ENCODE measurements at places on chromosomes 6 and 20. TPM values are rescaled to one million over a fixed set of nuclear protein-coding genes. Genes with fewer than 3 reads are reported as not detected.

The LZTS3 gene
- total RNA-seq = 16.6 TPM

The PAX1 gene
- total RNA-seq = not detected

The DNAH8 gene
- under 0.01 TPM for total RNA-seq

DNA sequence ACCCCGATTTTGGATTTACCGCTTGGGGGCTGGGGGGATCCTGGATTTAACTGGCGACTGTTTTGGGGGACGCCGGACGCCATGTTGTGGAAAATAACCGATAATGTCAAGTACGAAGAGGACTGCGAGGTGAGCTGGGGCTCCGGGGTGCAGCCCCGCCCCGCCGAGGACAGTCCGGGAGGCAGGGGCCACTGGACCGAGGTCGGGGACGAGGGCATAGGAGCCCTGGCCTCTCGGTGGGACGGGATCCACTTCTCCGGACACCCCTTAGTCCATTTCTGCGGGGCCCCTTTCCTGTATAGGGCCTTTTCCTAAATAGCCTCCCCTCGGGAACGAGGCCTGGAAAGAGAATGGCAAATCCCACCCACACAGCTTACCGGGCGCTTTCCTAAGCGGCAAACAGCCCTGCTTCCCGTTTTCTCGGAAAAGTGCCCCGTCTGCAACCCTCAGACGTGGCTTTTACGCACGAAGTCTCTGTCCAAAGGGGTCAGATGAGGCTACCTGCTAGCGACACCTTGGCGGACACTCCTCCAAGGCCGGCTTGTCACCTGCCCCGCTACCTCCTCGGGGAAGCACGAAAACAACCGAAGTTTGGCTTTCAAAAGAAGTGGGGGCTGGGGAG is 469 bp downstream of the TFAP2C start:
- no peaks in the 10 kb centered on the region for H3K36me3 ChIP-seq
- peaks cover 7% of the 10 kb centered on the region for H3K4me1 ChIP-seq
- no peak for DNase-seq
- H3K27ac ChIP-seq = no peak overlapping the region
- no peaks in the 10 kb centered on the region for H3K27me3 ChIP-seq
- peak overlapping the region; percentile 30 for H3K4me3 ChIP-seq

- no peak overlapping the region for H3K4me3 ChIP-seq
- no peaks in the 10 kb centered on the region for H3K36me3 ChIP-seq
- no peak overlapping the region for H3K27ac ChIP-seq
- DNase-seq = no peak
- no peaks in the 10 kb centered on the region for H3K27me3 ChIP-seq
- peaks cover 3% of the 10 kb centered on the region for H3K4me1 ChIP-seq
Observed at GRCh38 chr20:45886590-45887345, 654 bp downstream of the SPATA25 start.

DNA sequence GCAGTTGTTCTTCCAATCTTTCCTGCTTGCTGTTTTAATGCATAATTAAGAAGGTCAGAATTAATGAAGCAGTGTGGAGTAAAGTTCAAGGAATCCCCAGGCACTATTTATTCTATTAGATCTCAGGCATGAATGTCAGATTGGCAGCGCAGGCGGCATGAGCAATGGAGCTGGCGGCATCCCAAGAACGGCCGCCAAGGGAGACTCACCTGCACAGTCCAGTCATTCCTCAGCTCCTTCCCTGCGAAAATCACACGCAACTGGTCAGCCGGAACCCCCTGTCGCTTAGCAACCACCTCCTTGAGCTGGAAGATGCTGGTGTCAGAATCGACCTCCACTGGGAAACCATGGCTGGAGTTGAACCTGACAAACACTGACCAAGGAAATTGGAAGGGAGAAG is 284.5 kb downstream of the PRKN start:
- H3K27ac ChIP-seq = no peak overlapping the region
- DNase-seq = no peak
- H3K27me3 ChIP-seq = no peaks in the 10 kb centered on the region
- no peaks in the 10 kb centered on the region for H3K36me3 ChIP-seq

DNA sequence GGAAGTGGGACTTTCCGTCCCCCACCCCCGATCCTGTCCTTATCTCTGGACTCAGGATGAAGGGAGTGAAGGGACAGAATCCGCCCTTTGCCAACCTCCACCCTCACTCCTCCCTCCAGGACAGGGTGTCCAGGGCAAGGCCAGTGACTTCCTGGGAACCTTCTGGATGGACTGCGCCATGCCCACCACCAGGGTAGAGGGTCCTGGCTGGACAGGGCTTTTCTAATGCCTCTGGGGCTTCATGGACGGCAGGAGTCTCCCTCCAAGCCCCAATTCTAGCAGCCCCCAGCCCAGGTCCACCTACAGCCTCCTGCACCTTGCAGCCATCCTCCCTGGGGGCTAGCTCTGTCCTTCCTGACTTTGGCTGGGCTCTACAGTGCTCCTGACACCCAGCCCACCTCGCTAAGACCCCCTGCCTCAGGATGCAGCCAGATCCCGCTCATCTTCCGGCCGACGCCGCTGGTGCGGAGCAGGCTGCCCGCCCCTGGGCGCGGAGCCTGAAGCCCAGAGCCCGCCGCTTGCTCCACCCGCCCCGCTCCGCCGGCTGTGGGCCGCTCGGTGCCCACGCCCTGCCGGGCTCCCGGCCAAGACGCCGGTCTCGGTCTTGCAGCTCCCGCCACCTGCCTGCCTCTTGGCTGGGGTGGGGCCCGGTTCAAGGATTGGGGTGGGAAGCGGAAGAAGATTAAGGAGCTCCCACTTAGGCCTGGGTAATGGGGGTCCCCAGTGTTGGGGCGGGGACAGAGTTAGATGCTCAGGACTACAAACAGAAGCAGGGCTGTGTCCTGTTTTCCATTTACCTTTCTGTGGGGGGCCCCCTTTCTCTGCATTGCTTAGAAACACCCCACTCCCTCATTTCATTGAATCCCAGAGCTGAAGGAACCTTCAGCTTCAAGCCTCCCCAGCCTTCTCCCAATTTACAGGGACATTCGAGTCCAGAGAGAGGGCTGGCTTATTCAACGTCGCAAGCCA is 72.8 kb downstream of the MDGA1 start:
- DNase-seq = no peak
- H3K27ac ChIP-seq = no peak overlapping the region
- H3K4me1 ChIP-seq = no peaks in the 10 kb centered on the region
- H3K4me3 ChIP-seq = no peak overlapping the region
- H3K27me3 ChIP-seq = no peaks in the 10 kb centered on the region

DNA sequence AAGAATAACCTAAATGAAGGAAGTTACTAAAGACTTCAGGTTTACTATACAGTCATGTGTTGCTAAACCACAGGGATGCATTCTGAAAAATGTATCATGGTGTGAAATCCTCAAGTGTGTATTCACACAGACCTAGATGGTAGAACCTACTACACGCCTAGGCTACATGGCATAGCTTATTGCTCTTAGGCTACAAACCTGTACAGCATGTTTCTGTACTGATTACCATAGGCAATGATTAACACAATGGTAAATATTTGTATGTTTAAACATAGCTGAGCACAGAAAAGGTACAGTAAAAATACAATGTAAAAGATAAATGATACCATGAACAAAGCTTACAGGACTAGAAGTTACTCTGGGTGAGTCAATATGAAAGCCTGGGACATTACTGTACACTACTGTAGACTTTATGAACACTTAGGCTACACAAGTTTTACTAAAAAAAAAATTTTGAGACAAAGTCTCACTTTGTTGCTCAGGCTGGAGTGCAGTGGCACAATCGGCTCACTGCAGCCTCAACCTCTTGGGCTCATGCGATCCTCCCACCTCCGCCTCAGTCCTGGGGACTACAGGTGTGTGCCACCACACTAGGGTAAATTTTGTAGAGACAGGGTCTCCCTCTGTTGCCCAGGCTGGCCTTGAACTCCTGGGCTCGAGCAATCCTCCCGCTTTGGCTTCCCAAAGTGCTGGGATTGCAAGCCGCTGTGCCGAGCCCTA is 36.0 kb downstream of the ADNP start:
- no peaks in the 10 kb centered on the region for H3K4me1 ChIP-seq
- no peak overlapping the region for H3K27ac ChIP-seq
- DNase-seq = no peak
- no peaks in the 10 kb centered on the region for H3K27me3 ChIP-seq

DNA sequence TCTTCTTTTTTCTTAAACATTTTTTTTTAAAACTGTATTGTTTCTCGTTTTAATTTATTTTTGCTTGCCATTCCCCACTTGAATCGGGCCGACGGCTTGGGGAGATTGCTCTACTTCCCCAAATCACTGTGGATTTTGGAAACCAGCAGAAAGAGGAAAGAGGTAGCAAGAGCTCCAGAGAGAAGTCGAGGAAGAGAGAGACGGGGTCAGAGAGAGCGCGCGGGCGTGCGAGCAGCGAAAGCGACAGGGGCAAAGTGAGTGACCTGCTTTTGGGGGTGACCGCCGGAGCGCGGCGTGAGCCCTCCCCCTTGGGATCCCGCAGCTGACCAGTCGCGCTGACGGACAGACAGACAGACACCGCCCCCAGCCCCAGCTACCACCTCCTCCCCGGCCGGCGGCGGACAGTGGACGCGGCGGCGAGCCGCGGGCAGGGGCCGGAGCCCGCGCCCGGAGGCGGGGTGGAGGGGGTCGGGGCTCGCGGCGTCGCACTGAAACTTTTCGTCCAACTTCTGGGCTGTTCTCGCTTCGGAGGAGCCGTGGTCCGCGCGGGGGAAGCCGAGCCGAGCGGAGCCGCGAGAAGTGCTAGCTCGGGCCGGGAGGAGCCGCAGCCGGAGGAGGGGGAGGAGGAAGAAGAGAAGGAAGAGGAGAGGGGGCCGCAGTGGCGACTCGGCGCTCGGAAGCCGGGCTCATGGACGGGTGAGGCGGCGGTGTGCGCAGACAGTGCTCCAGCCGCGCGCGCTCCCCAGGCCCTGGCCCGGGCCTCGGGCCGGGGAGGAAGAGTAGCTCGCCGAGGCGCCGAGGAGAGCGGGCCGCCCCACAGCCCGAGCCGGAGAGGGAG is 580 bp downstream of the VEGFA start:
- H3K4me1 ChIP-seq = peaks cover 19% of the 10 kb centered on the region
- no peaks in the 10 kb centered on the region for H3K27me3 ChIP-seq
- H3K36me3 ChIP-seq = no peaks in the 10 kb centered on the region
- DNase-seq = peak; percentile 45

DNA sequence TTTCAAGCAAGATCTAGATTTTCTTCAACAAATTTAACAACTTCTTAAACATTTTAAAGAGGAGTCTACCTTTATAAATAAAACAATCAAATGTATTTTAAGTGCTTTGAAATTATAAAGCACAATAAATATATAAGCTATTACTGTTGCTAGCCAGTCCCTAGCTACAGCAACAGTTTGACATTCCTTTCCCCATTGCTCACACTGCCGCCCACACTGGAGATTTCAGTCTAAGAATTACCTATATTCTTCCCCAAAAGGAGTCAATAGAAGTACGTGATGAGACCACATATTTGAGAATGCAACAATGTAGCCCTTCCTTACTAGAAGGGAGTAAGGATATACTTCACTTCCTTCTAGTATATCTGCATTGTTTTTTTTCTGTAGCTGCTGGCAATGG is 65.3 kb upstream of the RNF146 start:
- no peak for DNase-seq
- no peaks in the 10 kb centered on the region for H3K36me3 ChIP-seq
- H3K27me3 ChIP-seq = no peaks in the 10 kb centered on the region

- DNase-seq = no peak
- no peak overlapping the region for H3K27ac ChIP-seq
- no peaks in the 10 kb centered on the region for H3K36me3 ChIP-seq
- no peaks in the 10 kb centered on the region for H3K27me3 ChIP-seq
- no peak overlapping the region for H3K4me3 ChIP-seq
Observed at GRCh38 chr6:11067348-11067747, 23.2 kb upstream of the ELOVL2 start.

- no peaks in the 10 kb centered on the region for H3K36me3 ChIP-seq
- H3K27me3 ChIP-seq = no peaks in the 10 kb centered on the region
- H3K4me1 ChIP-seq = no peaks in the 10 kb centered on the region
- no peak overlapping the region for H3K27ac ChIP-seq
- no peak overlapping the region for H3K4me3 ChIP-seq
Observed at GRCh38 chr20:56900252-56900651, 271.1 kb downstream of the TFAP2C start.

GRCh38 chr20:2840138-2840966 is at the start of the genes PCED1A and VPS16:
Gene PCED1A, minus strand, starts transcription at chr20:2840655. Its CDS starts 743 bp downstream, at chr20:2839912.
Gene VPS16, plus strand, starts transcription at chr20:2840745. Its CDS starts 30 bp downstream, at chr20:2840775.
- peak within 1 kb of the TSS; percentile 69 for H3K27ac ChIP-seq
- H3K4me3 ChIP-seq = peak within 1 kb of the TSS; percentile 99
- H3K27me3 ChIP-seq = no peaks in the 10 kb centered on the region
- peaks cover 4% of the 10 kb centered on the region for H3K4me1 ChIP-seq

Data from ovary (tissue), 10 donors.